IPS-NIHi11 (cell line): ENCODE measurements at places on chromosomes 5 and 9.

DNA sequence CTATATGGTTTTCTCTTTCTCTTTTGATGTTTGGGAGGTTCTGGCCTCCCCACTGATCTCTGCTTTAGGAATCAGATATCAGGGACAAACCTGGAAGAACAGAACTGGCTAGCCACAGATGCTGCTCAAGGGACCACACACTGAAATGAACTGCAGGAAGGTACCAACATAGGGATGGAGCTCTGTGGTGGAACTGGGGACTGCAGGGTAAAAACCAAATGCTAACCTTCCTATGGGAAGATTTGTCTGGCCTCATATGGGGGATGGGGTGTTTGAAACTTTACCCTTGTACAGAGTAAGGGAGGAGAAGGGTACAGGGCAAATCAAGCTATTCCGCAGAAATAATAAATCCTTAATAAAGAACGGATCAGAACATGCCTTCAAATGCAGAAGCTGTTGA is 49.4 kb downstream of the ELOVL7 start:
- DNase-seq, result peak; percentile 21

- no peak for DNase-seq
Observed at GRCh38 chr9:96884443-96884842, 30.1 kb upstream of the ZNF782 start.

GRCh38 chr5:61318376-61318775 is 13.7 kb upstream of the ZSWIM6 start:
- DNase-seq, result no peak

DNA sequence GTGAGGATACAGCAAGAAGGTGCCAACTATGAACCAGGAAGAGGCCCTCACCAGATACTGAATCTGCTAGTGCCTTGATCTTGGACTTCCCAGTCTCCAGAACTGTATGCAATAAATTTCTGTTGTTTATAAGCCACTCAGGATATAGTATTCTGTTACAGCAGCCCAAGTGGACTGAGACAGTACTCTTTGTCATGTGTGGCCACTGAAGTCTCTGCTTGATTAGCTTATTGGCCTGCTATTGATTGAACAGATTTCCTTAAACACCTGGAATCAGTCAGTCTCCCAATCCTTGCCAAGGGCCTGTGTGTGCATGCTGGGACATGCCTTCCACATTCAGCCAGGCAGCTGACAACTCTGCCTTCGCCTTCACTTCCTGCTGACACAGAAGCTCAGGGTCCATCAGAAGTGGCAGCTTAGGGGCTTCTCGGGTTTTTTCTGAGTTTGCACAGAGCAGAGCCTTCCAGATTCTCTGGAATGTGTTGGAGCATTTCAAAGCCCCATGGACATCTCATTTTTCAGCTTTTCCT is 13.7 kb upstream of the ROR2 start:
- no peak for DNase-seq

DNA sequence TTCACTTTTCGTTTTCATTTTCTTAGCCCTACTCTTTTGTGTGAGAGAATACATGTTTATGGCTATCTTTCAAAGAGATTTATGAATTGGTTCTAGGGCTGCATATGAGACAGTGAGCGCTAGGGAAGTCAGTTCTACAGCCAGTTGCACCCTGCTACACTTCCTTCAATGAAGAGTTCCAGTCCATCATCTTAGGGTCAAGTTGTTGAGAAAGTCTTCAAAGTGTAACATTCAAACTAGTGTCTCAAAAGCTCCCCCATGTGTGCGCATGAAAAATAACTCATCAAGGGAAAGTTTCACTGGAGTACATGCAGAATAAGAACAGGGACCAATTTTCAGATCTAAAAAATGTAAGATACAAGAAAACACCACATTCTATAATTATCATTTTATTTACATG is 317.2 kb downstream of the DEPDC1B start:
- no peak for DNase-seq

DNA sequence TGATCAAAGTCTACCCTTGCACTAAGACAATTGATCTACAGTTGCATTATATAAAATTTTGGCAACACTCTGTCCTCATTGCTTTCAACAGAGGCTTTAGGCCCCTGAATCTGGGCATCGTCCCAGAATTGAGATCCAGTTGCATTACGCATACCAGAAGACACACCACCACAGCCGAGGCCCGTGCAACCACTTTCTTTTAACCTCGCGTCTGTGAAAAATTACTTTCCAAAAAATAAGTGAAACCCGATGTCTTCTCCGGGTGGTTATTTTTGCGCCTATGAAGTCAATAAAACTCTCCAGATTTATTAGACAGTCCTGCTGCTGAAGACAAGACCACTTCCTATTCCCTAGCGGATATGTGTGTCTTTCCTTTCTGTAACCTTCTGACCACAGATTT is 52.1 kb upstream of the NFIB start:
- no peak for DNase-seq

DNA sequence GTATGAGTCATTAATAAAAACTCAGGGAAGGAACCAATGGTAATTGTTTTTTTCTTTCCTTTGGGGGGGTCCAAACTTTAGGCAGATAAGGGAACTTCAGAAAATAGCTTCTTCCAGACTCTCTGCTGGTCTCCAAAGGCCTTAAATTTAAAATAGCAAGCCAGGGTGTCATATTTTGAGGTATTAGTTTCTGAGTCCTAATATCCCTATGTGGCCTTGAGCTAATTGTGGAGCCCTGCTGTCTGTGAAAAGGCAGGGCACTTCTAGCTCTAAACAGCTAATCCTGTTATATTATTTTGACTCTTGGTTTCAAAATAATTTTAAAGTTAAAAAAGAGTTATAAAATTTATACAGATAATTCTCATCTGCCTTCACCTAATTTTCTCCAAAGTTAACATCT is 195.7 kb upstream of the PPP1R2B start:
- DNase-seq, result no peak

DNA sequence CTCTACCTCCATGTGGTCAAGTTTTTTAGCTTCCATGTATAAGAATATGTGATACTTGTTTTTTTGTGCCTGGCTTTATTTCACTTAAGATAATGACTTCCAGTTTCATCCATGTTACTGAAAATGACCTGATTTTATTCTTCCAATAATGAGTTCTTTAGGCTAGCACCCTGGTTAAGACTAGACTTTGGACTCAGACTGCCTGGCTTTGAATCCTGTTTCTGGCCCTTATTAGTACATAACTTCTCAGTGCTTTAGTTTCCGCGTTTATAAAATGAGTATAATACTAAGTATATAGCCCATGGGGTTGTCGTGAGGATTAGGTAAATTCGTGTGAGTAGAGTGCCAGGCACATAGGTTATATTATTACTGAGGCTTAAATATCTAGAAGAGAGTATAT is 18.5 kb downstream of the KIAA1958 start:
- no peak for DNase-seq
